ENCODE measurements at places on chromosomes 4 and X.

GRCh38 chr4:54386042-54386669 lies 157.1 kb downstream of the PDGFRA start:
- DNase-seq: no peak

- DNase-seq: no peak
Measured at GRCh38 chr4:48687313-48688051, 92.6 kb downstream of the FRYL start.

DNA sequence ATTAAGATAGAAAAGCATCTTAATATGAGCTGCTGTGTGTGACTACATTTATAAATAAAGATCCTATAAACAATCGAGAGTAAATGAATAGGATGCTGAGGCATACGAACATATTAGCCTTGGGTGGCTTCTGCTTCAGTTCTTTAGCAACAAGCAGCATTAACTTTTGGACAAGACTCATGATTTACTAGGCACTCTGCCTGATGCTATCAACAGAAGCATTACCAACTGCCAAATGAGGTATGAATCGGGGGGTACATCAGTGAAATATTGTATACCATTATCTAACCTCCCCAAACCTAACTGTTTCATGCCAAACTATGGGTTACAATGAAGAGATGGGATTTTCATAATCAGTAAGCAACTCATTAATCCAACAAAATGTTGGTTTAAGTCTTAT lies 113.1 kb downstream of the RAB28 start:
- DNase-seq: no peak

DNA sequence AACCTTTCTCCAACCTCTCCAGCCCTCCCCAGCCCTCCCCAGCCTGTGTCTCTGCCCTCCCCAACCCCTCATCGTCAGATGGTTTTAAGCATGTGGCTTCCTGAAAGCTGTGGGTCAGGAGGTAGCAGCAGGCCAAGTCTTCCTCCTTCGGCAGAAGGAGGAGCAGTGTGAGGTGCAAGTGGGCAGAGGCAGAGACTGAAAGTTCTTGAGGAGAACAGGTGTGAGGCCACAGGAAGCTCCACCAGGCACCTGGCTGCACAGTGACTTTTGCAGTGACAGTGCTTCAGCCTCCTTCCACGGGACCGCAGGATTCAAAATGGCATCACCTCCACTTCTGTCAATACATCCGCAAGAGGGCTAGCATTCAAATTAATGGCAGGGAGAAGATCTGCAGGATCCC lies 203.9 kb upstream of the LEF1 start:
- no peak for DNase-seq

GRCh38 chrX:125202591-125203248 lies 117.0 kb upstream of the TEX13C start:
- DNase-seq: no peak

- DNase-seq: no peak
Measured at GRCh38 chrX:154048398-154048797, 28.7 kb upstream of the IRAK1 start.

Measured in HT1080 (cell line).